ENCODE measurements at places on chromosomes 16 and 17.

DNA sequence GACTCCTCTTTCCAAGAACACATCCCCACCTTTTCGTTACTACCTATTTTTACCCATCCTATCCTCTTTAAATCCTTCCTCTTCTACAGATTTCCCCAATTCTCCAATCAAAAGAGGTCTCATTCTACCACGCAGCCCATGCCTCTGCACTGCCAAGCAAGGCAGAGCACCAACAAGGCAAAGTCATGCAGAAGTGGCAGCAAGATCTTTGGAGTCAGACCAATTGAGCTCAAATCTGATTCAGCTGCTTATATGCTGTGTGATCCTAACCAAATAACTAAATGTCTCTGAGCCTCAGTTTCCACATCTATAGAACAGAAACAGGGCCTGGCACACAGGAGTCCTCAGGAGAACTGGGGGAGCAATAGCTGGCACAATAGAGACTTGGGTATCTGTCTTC is 41.0 kb downstream of the TOM1L2 start:
- no peak for DNase-seq

DNA sequence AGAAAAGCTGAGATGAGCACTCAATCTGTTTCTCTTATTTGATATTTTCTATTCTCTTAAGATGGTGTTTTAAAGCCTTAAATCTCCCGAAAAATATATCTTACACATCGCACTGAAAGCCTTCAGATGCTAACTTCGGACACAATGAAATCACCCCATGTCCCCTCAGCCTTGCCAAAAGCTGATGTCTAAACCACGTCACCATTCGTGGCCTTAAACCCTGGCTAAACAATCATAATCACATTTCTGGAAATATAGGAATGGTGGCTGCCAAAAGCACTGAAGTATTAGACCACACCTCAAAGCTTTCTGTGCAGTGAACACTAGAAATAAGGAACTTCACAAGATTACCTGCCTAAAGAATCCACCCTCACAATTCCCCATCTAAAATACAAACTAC is 402.7 kb downstream of the SOX9 start:
- DNase-seq, result no peak

DNA sequence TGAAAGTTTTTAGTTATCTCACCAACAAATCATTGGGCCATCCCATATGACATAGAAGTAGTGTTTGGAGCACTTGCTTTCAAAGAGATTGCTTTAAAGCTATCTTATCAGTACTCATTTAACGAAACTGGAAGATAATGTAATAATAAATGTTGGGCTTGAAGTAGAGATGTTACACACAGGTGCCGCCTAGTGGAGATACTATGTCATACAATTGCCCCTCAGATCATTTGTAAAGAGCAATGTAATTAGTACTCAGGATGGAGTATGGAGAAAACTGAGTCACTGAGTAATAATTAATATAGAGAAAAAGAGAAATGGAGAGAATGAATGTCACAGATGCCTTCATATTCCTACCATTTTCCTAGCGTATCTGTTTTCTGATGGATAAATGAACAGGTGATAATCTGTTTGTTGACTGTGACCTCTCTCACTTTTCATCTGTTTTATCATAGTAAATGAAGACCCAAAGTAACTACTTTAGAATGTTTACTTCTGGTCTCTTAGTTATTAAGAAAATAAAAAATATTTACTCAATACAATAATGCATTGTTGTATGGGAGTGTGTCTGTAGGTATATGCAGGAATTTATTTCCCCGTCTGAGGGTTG is 80.4 kb downstream of the EFCAB5 start:
- peak; percentile 44 for DNase-seq

DNA sequence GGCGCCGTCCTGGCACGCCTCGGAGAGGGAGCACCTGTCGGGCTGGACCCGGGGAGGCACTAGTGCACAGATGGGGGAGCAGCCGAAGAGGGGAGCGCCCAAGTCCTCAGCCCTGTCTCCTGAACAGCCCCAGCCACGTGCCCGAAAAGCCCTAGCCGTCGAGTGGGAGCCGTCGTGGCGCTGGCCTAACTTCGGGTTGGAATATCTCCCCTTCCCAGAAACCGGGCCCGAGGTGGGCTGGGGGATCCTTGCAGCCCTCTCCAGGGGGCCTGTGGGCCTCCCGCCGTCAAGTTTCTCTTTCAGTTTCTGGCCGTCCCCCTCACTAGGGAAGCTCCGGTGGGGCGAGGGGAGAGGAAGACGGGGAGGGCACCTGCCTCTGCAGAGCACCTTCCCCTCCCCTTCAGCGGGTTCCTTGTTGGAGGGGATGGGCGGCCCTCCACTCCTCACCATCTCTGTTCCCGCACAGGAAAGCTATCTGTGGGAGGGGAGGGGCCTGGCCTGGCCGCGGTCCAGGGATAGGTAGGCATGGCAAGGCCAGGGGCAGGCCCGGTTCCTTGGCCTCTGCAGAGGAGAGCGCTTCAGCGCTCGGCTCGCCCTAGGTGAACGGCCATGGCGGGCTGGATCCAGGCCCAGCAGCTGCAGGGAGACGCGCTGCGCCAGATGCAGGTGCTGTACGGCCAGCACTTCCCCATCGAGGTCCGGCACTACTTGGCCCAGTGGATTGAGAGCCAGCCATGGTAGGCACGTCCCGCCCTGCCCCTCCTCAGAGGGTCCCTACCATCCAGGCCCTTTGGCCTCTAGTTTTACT is 709 bp downstream of the STAT5A start:
- no peak for DNase-seq
